ENCODE measurements at places on chromosomes 12 and 14. TPM values are rescaled to one million over a fixed set of nuclear protein-coding genes. Genes with fewer than 3 reads are reported as not detected.

Gene KRT7
- total RNA-seq: 11.7 TPM

Gene HHIPL1
- total RNA-seq: 3.8 TPM

Gene NPAS3
- 3.6 TPM for total RNA-seq

Gene SCNN1A
- total RNA-seq: 3.3 TPM

Gene TSPAN19
- not detected for total RNA-seq

Gene CLECL1
- total RNA-seq: not detected

Gene DENR
- total RNA-seq: 35.1 TPM

Gene GUCY2C
- total RNA-seq: not detected

Gene TDRD9
- 5.4 TPM for total RNA-seq

Gene INHBC
- not detected for total RNA-seq

Gene SALL2
- total RNA-seq: 2.6 TPM

Gene CYP27B1
- 1.8 TPM for total RNA-seq

Gene GYS2
- 0.10 TPM for total RNA-seq

Gene GPR132
- total RNA-seq: 4.5 TPM

Gene ASB2
- total RNA-seq: 1.2 TPM

Gene CD4
- 31.3 TPM for total RNA-seq

Gene KRT79
- 2.4 TPM for total RNA-seq

DNA sequence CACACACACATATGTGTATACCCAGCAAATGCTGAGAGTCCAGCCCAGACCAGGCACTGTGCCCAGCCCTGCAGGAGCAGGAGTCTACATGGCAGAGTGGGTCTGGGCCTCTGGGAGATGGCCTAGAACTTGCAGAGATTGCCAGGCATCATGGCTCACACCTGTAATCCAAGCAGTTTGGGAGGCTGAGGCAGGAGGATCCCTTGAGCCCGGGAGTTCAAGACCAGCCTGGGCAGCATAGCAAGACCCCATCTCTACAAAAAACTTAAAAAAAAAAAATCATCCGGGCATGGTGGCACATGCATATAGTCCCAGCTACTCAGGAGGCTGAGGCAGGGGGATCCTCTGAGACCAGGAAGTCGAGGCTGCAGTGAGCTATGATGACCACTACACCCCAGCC lies 20.8 kb upstream of the MLXIP start:
- no peak for DNase-seq

DNA sequence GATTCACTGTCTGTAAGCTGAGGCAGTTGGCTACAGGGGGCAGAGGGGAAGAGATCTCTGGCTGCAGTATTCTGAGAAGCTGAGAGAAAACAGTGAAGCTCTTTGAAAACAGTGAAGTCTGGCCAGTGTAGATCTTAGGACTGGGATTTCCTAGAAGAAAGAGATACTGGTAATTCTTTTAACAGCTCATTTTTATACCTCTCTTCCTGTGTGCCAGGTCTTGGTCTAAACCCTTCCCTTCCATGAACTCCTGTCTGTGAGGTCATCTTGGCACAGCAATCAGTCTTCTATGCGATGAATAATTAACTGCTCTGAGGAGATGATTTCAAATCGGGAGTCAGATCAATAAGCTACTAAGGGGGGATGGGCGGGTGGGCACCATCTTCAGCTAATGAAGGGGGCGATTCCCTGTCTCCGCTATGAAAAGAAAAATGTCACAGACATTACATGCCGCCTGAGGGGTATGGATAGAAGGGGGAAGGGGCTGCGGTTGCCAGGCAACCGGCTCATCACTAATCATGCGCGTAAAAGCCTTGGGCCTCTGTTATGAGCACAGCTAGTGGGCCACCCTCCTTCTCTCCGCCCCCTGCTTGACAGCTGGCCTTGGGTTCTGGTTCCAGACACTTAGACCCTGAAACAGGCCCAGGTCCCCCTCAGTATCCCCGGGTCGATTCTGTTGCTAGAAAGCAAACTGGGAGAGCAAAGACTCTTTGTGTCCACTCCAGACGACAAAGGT lies 75.3 kb upstream of the CEP83 start:
- DNase-seq: no peak

- DNase-seq: no peak
These were observed 268.6 kb downstream of the ITPR2 start for GRCh38 chr12:26564391-26564790.

DNA sequence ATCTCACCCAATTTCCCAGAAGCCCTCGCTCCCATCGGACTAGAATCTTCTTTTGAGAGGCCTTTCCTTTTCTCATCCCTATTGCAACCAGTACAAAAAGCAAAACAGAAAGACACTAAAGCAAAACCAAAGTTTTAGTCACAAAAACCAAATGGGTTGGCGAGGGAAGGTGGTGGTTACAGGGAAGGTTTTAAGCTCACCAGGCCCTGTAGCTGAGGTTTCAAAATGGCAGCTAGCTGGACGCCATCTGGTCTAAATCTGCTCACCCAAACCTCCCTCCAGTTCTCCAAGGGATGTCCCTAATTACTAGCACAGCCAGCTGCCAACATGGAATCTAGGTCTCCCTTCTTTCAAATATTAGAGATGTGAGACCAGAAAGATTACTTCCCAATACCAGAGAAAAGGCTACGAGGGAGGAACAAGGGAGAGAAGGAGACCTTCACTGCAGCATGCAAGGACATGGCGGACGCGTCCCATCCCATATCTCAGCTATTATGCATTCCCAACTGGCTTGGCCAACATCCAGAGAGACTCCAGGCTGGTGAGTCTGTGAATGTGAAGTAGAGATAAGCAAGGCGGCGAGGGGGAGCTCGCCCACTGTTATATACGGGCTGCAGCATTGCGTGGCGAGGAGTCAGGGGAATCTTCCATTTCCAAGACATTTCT lies 70.8 kb downstream of the DPF3 start:
- DNase-seq: no peak

DNA sequence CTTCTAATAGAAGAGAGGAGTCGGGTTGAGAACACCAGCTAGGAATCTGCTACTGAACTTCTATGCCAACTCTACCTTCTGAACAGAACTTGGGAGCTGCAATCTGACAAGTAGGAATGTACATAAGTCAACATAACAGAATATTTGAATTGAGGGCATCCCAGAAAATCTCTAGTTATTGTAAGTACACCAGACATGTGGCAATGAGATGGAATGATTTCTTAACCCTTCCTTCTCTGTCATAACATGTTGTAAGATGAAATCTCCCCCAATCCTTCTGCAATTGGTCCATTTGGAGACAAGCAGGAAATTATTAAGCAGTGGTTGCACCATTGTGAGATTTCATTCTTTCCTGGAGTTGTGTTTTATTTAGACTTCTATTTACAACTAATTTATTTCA lies 68.7 kb upstream of the TMPO start:
- DNase-seq: no peak

DNA sequence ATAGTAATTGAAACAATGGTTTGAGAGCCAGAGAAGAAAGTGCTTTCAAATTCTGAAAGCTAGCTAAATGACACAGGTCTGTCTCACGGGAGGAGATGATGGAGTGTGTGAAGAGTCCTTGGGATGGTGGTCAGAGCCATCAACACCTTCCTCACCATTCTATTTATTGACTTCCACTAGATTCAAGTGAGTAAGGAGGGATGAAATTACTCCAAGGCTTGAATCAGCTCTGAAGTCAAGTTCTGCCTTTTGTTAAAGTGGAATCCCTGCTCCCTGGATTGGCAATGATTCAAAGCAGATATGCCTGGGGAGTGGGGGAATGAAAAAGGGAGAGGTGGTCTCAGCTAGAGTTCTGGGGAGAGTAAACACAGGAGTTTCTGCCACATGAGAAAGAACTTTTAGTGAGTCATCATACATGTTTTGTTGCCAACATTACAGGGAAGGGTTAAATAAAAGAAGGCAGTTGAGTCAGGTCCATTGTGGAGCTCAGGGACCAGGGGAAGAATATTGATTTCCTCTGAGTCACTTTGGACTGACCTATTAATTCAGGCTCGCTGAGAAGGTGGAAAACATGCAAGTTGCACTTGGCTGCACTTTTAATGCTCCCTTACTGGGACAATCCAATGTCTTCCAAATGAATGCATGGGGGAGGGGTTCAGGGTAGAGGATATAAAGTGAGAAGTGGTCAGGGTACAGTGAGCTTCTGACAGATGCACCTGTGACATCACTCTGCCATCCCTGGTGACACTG lies 142.7 kb downstream of the TBX5 start:
- no peak for DNase-seq

DNA sequence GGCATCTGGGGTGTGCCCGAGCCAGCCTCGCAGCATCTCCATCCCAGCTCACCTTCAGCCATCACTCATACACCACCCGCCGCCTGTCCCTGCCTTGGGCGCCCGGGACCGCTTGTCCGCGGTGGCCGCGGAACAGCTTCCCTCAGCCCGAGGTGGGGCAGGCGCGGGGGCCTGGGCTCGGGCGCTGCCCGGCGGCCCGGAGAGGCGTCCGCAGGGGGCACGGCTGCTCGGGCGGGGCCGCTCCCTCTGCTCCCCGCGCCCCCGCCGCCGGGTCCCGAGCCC lies 430 bp downstream of the SLC41A2 start:
- DNase-seq: no peak

DNA sequence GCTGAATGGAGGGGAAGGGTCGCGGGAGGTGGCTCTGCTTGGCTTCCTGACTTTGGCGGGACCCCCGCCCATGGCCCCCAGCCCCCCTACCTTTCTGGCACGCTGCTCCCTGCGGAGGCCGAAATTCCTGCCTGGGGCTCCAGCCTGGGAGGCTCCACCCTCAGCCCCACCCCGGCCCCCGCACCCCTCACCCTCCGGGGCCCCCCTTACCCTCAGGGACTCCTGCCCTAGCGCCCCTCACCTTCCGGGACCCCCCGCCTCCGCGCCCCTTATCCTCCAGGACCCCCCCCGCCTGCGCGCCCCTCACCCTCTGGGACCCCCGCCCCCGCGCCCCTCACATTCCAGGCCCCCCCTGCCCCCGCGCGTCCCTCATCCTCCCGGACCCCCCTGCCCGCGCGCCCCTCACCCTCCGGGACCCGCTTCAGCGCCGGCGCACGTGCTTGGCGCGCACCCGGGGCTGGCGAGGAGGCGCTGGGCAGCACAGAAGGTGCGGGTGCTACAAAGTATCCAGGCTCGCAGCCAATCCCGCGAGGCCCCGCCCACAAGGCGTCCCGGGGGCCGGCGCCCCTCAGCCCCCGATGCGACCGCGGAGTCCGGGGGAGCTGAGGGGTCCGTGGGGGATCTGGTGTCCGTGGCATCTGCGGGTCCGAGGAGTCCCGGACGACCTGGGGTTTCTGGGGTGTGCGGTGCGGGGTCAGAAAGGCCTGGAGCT lies at the start of gene ANHX:
Gene ANHX (minus strand): TSS at position 477 of the 712 bp plus-strand sequence. CDS start 1,521 bp downstream, outside the sequence.
- DNase-seq: no peak

- no peak for DNase-seq
These were observed 1.5 kb downstream of the CLECL1 start for GRCh38 chr12:9731393-9731792.

DNA sequence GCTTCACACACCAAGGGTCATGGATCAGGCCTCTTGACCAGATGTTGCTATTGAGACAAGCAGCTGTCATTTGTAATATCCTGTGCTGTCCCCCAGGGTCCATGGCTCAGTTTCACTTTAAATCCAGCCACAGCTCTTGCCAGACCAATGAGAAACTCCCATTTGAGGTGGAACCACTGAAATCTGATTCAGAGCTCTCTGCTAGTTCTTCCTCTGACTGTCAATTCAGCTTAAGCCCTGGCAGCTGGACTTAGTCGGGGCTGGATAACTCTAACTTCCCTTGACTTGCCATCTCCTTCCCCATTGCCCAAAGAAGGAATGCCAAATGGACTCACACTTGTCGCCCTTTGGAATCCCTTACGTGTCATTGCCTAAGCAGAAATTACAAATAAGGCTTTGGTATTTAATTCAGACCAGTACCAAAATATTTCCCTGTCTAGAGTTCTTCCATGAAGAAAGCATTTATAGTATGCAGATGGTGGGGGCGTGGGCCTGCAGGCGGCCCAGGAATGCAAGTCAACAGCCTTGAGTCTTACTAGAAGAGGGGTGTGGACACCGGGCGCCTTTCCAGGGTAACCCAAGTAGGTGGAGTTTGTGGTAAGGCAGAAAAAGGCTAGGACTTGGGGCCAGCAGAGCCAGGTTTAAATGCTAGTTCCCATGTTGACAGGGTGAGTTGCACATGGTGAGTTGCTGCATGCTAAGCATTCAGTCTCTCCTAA lies 96.9 kb upstream of the TMPO start:
- DNase-seq: no peak

DNA sequence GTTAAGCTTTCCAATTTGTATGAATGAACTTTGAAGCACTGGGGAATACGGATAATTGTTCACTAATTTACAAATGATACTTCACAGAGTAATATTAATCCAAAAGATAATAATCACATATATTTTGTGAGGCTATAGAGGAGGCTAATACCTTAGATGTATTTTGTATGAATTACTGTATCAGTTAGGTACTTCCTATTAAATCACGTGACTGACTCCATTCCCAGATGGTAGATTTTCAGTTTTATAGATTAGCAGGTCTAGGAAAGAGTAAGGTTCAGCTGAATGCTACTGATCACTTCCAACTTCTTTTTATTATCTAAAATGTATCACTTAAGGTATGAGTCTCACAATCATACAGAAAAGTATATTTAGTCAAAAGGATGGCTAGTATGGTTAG lies 133.6 kb downstream of the PDE3A start:
- DNase-seq: no peak

- peak; percentile 11 for DNase-seq
These were observed 74.4 kb upstream of the VRK1 start for GRCh38 chr14:96722736-96723135.

- no peak for DNase-seq
These were observed 1558.5 kb upstream of the TMEM132C start for GRCh38 chr12:126708492-126708896.

DNA sequence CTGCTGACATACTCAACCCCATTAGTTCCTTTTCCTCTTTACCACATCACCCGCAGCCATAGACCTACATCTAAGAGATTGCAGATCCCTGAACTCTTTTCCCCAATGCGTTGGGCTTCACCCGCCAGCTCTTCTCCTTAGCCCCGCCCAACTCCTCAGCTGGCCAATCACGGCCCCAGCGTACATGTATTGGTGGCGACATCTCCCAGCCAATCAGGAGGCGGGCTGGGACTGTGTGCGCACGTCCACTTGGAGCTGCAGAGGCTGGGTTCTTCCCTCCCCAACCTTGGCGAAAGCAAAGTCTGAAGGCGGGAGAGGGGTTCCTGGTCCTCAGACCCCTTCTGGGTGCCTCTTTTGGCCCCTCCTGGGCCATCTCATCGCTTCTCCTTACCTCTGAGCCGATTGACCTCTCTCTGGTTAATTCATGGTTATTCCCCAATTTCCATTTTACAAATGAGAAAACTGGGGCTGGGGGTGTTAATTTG lies 11.0 kb downstream of the PDE1B start:
- peak; percentile 94 for DNase-seq

DNA sequence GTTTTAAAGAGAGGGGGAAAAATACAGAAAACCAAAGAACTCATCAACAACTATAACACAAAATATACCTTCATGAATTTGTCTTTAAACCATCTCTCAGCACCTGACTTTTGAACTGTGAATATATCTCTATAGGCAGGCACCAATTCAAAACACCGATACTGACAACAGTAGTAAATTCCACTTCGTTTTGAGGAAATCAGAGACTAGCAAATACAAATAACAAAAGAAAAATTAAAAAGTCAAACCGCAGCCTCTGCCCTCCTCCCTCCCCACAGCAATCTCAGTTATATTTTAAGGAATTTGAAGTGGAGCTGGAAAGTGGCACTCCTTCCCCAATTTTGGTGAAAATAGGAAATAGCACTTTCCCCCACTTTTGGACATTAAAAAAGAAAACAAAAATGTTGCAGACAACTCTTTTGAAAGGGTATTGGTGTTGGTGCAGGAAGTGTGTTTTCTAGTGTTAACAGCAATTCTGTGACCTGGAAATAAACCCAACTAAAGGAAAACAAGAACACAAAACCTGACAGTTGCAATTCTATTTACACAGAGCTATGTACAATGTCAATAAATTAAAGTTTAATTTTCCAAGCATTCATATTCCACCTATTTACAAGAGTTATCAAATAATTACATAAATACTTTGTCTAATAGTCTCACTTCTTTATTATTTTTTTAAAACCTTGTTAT lies 13.5 kb downstream of the TBX3 start:
- no peak for DNase-seq
